Neural crest cell (in vitro differentiated cells): ENCODE measurements at places on chromosomes 7 and 10. TPM values are rescaled to one million over a fixed set of nuclear protein-coding genes. Genes with fewer than 3 reads are reported as not detected.
A peak's percentile ranks its signal among the peaks of the same experiment; 100 is the strongest.

DNA sequence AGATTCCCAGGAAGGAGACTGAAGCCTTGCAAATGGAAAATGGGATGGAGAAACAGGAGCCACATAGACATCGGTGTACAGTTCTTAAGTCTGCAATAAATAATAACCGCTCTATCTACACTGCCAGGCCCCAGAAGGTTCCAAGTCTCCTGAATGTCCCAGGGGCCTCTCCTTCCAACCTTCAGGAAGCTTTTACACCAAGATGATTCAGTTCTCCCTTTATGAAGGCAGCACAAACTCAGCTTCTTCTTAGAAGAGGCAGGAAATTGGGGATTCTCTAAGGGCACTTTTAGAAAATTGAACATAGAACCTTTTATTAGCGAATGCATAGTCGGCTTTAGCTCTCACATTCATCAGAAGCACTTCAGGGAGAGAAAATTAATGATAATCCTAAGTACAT, 130.8 kb upstream of the LYZL1 start:
- no peak overlapping the region for H3K4me3 ChIP-seq
- no peak overlapping the region for H3K27ac ChIP-seq
- no peaks in the 10 kb centered on the region for H3K27me3 ChIP-seq
- peaks cover 24% of the 10 kb centered on the region for H3K4me1 ChIP-seq
- no peaks in the 10 kb centered on the region for H3K36me3 ChIP-seq
- DNase-seq: no peak

- no peak for DNase-seq
- H3K27me3 ChIP-seq: no peaks in the 10 kb centered on the region
- H3K4me1 ChIP-seq: no peaks in the 10 kb centered on the region
- H3K27ac ChIP-seq: no peak overlapping the region
Observed at GRCh38 chr7:93361853-93362252, 129.7 kb downstream of the VPS50 start.

CFAP46 gene
- total RNA-seq: 3.7 and 4.4 TPM in 2 replicates

DNA sequence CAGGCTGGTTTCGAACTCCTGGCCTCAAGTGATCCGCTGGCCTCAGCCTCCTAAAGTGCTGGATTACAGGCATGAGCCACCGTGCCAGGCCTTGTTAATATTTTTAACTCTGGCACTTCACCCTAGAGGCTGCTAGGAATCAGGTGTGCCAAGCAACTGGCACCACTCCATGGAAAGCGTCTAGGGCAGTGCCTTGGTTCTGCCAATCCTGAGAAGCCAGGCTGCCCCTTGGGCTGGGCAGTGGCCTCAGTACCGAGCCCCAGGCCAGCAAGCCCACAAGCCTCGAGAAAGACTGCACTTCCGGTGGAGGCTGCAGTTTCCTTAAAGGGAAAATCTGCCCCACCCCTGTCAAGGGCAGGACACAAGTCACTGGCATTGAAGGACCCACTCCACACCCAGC, 11.3 kb downstream of the ALKBH4 start:
- peaks cover 11% of the 10 kb centered on the region for H3K4me1 ChIP-seq
- no peak overlapping the region for H3K4me3 ChIP-seq
- DNase-seq: no peak
- H3K27me3 ChIP-seq: no peaks in the 10 kb centered on the region

NUTM2E gene
- 1.6 and 2.0 TPM in 2 replicates for total RNA-seq

DNA sequence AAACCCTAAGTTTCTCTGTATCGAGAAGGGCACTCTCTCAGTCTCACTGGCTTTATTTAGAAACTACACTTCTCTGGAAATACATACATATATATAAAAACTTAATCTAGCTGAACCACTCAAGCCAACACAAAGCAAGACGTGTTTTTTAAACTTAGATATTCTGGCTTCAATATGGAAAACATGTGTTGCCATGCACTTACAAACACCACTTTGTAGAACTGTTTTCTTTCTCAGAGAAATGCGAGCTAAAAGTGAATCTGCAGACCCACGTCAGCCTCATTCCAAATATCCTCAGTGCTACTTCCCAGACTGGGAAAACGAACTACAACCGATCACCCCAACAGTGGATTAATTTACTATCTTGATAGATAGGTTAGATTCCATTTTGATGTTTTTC, 1.7 kb downstream of the CCDC3 start:
- peaks cover 48% of the 10 kb centered on the region for H3K27me3 ChIP-seq
- no peak for DNase-seq
- peak overlapping the region; percentile 4 for H3K4me3 ChIP-seq
- H3K4me1 ChIP-seq: peaks cover 25% of the 10 kb centered on the region
- no peaks in the 10 kb centered on the region for H3K36me3 ChIP-seq

- no peak for DNase-seq
- H3K36me3 ChIP-seq: peaks cover 4% of the 10 kb centered on the region
- H3K4me1 ChIP-seq: peaks cover 22% of the 10 kb centered on the region
- no peak overlapping the region for H3K4me3 ChIP-seq
Observed at GRCh38 chr10:96439725-96440124, 74.0 kb downstream of the TLL2 start.

DNA sequence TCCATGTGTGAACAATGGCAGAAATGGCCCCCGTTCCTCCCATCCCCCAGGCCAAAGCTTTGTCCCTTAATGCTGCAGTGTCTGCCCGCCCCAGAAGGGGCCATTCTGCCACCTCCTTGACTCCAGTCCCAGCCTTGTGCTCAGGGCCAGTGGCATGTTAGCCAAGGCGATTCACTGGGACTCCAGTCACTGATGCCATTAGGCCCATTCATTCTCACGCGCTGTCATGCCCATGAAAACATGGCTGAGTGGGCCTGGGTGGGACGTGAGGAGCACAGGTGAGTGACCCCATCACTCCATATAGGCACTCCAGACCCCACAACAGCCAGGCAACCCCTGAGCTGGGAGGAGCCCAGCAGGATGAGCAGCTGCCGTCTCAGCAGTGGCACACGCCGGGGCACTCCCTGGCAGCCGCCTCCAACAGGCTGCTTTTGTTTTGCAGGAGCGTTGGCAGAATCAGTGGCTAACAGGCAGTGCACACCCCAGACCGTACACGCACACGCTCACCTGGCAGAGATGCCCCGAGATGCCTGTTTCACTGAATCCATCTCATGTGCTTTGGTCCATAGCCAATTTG, 79.5 kb downstream of the TCERG1L start:
- no peak overlapping the region for H3K27ac ChIP-seq
- H3K4me1 ChIP-seq: peaks cover 16% of the 10 kb centered on the region
- H3K4me3 ChIP-seq: no peak overlapping the region

CFAP70 gene
- total RNA-seq: 0.65 and 0.84 TPM in 2 replicates

- H3K4me3 ChIP-seq: no peak overlapping the region
- H3K27me3 ChIP-seq: no peaks in the 10 kb centered on the region
- peak; percentile 1 for DNase-seq
- H3K27ac ChIP-seq: peak overlapping the region; percentile 71
Observed at GRCh38 chr10:79386637-79387465, 39.6 kb downstream of the PPIF start.

GRCh38 chr10:15472008-15472407, 100.9 kb upstream of the FAM171A1 start:
- no peaks in the 10 kb centered on the region for H3K36me3 ChIP-seq
- no peak for DNase-seq
- H3K4me3 ChIP-seq: no peak overlapping the region
- peaks cover 21% of the 10 kb centered on the region for H3K4me1 ChIP-seq
- H3K27ac ChIP-seq: no peak overlapping the region

ZNRF2 gene
- 5.3 and 5.4 TPM in 2 replicates for total RNA-seq

DNA sequence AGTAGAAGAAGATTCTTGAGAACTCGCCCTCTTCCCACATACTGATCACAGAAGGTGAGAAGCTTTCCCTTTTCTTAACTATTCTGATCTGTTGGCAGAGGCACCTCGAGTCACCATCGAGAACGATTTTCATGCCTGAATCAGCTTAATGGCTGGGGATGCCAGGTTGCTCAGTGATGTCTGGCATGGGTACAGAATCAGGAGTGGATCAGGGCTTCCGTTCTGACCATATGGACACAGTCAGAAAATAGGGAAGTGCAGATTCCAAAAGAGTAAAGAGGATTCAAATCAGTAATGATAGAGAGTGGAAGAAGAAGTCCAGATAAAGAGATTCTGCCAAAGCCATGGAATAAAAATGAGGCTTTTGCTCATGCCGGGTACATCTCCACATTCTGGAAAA, 52.0 kb upstream of the GRB10 start:
- H3K4me1 ChIP-seq: peaks cover 9% of the 10 kb centered on the region
- no peak overlapping the region for H3K27ac ChIP-seq
- no peaks in the 10 kb centered on the region for H3K36me3 ChIP-seq
- no peak overlapping the region for H3K4me3 ChIP-seq
- H3K27me3 ChIP-seq: no peaks in the 10 kb centered on the region

DNA sequence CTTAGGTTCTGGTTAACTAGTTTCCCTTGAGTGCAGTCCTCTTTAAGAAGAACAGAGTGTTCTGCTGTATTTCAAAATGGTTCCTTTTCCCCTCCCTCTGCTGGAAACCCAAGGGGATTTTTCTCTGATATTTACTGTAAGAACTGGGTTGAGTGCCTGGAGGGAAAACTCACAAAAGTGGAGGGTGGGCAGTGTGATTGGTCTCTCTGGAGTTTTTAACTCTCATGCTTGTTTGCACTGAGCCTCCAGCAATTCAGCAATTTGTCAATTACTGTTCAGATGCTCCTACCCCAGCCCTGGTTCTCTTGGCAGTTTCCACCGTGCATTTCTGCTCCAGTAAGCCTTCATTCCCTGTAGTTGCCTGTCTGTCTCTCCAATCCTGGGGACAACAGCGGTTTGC, 273.4 kb upstream of the SORCS1 start:
- H3K36me3 ChIP-seq: no peaks in the 10 kb centered on the region
- DNase-seq: no peak
- H3K27me3 ChIP-seq: no peaks in the 10 kb centered on the region
- peaks cover 5% of the 10 kb centered on the region for H3K4me1 ChIP-seq

DYNC1I1 gene
- 0.71 and 0.79 TPM in 2 replicates for total RNA-seq

RPEL1 gene
- total RNA-seq: not detected in 2 replicates
